ENCODE measurements at places on chromosomes 12 and 14.
A peak's percentile ranks its signal among the peaks of the same experiment; 100 is the strongest.

DNA sequence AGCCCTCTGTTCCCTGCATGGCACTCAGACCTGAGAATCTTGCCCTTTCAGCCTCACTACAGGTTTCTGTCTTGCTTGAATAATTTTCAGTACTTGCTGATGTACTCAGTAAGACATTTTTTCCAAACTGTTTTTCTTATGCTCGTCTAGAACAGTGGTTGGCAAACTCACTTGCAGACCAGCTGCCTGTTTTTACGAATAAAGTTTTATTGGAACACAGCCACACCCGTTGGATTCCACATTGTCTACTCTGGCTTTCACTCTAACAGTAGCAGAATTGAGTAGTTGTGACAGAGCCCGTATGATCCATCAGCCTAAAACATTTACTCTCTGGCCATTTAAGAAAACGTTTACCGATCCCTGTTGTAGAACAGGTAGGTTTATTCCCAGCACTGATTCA lies 72.8 kb downstream of the FOXN4 start:
- no peak for DNase-seq

DNA sequence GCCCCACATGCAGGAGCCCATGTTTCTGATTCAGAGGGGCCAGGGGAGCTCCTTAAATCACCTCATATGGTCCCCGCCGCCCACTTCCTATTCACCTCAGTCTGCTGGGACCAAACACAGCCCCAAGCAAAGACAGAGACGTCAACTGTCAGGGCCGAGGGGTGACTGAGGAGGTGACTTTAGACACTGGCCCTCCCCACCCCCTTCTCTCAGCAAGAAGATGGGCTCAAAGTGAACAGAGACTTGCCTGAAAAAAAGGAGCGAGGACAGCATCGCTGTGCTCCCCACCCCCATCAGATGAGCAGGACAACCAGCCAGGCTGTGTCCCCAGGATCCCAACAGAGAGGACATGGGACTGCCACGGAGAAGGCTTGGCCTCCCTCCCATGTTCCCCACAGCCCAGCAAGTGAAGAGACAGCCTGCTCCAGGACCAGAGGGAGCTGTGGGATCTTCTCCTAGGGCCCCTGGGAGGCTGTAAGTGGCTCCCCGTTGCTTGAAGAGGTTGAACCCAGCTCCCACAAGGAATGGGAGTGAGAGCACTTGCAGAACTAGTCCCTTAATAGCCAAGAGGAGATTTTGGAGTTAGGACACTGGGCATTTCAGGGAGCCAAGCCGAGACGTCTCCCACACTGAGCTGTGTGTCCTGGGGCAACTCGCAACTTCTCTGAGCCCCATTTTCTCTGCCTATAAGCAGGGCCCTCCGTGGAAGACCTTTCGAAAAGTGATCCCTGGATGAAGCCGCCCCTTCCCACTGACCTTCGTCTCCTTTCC lies 1.3 kb upstream of the KRT79 start:
- DNase-seq = no peak

- peak; percentile 20 for DNase-seq
Measured at GRCh38 chr14:24483604-24484252, 24.3 kb downstream of the CMA1 start.

DNA sequence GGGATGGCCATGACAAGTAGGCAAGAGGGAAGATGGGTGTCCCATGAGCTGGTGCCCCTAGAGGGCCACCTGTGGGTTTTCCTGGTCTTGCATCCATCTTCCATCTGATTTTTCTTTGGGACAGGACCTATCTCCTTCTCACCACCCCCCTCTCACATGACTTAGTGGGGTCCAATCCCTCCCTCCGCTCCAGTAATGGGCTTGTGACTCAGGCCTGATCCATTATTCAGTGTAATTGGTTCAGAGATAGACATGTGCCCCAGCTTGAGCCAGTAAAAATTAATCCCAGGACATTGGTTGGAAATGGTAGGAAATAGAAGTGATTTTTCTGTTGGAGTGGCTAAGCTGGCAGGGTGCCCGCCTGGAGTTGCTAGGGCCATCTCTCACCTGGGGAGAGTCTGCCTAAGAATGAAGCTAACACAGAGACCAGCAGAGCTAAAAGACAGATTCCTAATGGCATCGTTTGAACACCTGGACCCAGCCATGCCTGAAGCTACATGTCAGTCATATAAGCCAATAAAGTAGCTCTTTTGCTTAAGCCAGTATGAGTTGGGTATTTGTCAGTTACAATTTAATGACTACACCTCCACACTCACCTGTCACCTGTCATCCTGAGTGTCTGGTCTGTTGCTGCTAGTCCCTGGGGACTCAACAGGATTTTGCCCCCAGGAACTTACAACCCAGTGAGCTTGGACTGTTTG lies 14.7 kb downstream of the RASAL1 start:
- no peak for DNase-seq

- no peak for DNase-seq
Measured at GRCh38 chr12:54974279-54974678, 10.3 kb downstream of the TESPA1 start.

DNA sequence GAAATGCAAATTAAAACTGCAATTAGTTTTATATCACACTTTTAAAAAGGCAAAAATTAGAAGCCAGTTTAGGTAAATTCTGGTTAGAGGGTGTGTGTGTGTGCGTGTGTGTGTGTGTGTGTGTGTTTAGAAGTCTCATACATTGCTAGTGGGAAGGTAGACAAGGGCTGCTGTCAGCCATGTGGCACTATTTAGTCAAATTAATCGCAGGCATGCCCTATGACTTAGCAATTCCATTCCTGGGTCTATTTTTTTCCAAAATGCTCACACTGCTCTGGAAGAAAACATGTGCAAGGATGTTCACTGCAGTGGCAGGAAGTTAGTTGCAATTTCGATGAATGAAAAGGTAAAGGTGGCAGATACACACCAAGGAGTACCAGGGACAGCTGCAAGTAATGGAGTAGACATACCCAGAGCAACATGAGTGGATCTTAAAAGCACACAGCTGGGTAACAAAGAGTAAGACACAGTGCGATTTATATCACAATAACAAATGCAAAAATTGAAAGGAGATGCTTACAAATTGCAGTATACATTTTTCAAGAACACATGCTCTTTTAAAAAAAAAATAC lies 11.6 kb downstream of the CAPZA3 start:
- no peak for DNase-seq

GRCh38 chr12:82919388-82920054 lies 232.8 kb downstream of the TMTC2 start:
- DNase-seq = no peak

DNA sequence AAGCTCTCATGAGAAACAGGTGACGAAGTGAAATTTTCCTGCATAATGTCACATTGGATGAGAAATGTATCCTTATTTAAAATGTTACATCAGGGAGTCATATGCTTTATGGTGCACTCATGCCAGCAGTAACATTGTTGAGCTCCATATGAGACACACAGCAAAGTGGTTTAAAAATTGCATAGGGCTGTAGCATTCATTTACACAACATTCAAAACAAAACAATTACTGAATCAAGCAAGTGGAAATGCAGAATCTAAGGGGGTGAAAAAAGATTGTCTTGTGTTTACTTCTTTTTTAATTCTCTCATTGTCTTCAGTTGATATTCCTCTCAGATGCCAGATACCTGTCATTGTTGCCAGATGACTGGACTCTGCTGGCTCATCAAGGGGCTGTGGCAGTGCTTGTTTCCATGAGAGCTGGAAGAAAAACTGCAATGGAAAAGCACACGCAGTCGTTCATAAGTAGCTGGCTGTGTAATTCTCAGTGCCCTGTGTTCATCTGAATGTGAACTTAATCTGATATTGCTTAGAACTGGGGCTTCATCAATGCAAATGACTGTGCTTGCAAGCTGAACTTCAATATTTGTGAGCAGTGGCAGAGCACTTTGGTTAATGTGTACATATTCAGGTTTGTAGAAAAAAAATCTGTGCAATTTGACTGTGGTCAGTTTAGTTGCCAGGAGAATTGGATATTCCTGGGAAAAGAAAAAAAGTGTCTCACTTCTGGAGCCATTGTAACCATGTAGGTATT lies 305.6 kb downstream of the RAD51B start:
- no peak for DNase-seq

GRCh38 chr14:32100175-32100574 lies 23.1 kb downstream of the ARHGAP5 start:
- DNase-seq = no peak

DNA sequence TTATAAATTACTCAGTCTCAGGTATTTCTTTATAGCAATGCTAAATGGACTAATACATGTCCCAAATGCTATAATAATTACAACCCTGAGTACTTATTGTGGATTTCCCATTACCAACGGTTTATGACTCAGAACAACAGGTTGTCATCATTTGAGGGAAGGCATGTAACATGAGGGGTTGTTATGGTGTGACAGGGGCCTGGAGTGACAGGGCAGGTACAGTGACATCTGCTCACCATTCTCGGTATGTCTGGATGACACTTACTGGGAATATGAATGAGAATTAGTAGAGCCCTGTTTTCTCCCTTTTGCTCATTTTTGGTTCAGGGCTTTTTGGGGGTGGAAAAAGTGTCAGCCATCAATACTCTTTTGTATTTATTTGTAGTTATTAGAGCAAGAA lies 36.2 kb upstream of the FERMT2 start:
- no peak for DNase-seq

GRCh38 chr12:88868050-88868449 lies 287.8 kb upstream of the KITLG start:
- DNase-seq = no peak

DNA sequence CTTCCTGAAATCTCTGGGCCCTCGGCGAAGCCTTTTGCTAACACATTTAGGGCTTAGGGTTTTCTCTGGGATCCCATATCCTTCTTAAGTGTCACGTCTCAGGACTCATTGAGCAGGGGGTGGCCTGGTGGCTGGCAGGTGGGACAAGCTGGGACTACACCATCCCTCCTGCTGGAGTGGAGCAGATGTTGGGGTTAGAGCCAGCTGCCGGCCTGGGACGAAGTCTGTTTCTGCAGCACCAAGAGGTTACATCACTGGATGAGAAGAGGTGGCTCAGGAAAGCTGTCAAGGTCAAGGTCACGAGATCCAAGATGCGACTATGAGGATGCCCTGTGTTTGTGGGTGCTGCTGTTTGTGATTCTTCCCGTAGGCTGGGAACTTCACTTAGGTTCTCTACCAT lies 16.3 kb downstream of the SMCO2 start:
- DNase-seq = no peak

DNA sequence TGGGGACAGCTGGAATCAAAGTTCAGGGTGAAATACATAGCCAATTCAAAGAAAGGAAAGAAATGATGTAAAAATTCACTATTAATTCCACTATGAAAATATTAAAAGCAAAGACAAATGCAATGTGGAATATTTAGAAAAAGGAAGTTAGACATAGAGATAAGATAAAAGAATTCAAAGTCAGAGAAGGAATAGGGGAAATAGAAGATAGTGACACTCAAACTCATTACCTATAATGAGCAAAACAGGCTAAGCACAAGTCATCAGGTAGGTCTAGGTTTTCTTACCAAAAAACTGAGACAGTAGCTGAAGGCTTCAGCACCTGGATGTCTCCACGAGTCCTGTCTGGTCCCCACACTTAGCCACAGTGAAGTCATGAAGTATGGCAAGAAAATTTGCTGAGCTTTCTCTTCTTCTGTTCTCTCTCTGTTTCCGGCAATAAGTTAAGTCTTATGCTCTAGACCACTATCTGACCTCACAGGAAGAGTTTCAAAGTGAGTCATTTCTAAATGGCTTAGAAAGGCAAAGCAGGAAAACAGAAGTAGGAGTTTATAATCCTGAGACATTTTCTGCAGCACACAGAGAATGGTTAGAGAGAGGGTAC lies at the start of gene C3AR1:
TSS of gene C3AR1 (minus strand) at position 369 of the 604 bp plus-strand sequence. CDS start 6,174 bp downstream, outside the sequence.
- DNase-seq = peak; percentile 79

- no peak for DNase-seq
Measured at GRCh38 chr14:95293449-95293848, 26.3 kb downstream of the CLMN start.

- no peak for DNase-seq
Measured at GRCh38 chr14:22176957-22177356, 412.1 kb downstream of the DAD1 start.

DNA sequence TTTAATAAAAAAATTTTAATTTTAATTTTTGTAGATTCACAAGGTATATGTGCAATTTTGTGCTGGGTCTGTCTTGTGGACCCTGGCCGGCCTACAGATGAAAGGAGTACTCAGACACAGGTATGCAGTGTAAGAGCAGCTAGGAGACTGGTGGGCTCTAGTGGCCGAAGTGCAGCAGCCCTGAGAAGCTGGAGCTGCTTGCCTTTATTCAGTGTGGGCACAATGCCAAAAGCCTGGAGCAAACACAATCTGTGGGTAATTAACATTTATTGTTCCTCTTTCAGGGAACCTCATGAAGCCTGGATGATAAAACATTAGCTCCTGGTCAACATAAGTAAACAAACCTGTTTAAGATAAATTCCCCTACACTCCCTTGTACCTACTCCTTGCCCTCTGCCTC lies 135.7 kb upstream of the SEL1L start:
- no peak for DNase-seq

DNA sequence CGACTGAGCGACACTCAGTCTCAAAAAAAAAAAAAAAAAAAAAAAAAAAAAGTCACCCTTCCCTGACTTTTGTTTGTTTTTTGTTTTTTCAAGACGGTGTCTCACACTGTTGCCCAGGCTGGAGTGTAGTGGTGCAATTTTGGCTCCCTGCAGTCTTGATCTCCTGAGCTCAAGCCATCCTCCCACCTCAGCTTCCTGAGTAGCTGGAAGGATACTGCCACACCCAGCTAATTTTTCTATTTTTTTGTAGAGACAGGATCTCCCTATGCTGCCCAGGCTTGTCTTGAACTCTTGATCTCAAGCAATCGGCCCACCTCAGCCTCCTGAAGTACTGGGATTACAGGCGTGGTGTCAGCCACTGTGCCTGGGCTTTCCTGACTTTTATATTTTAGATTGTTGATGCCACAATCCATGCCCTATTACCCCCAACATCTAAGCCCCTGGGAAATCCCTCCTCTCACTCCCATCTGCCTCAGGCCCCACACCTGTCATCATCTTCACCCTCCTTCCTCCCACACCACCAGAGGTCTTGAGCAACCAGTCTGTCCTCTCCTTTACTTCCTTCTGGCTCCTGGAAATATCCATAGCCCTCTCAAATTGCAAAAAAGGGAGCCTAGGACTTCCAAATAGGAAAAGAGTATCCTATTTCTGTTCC lies 7.8 kb downstream of the IKZF4 start:
- DNase-seq = no peak

DNA sequence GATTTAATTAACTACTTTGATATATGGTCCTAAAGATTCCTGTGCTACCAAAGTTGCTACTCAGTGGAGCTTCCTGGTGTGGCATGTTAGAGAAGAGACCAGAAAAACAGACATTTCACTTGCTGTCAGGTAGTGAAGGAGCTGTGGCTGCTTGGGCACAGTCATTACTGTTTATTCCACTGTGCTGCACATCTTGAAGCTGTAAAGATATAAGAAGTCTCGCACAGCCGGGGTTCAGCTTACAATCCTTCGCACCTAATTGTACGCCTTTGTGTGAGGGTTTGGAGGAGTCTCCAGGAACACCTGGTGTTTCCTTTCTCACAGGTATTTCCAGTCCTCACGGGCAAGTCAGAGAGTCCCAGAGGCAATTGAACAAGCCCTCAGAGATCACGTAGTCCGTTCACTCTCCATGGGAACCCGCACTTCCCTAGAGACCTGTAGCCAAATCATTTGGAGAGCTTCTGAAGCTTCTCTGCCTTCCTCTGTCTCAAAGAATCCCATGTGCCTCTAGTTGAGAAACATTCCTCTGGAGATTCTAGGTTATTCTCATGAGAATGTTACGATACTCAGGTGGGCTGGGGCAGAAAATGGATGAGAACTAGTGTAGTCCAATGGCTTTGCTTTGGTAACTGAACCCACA lies 4.1 kb downstream of the EVL start:
- DNase-seq = no peak

Data from CD4-positive, alpha-beta T cell treated with Interleukin-2 at 100 ng/mL for 4 hours (primary cell).